Activated CD4-positive, CD25-positive, alpha-beta regulatory T cell treated with anti-CD3 and anti-CD28 coated beads, Interleukin-2, amount 50 U/mL, for 72 hours (primary cell): ENCODE measurements at places on chromosomes 3 and 15.

DNA sequence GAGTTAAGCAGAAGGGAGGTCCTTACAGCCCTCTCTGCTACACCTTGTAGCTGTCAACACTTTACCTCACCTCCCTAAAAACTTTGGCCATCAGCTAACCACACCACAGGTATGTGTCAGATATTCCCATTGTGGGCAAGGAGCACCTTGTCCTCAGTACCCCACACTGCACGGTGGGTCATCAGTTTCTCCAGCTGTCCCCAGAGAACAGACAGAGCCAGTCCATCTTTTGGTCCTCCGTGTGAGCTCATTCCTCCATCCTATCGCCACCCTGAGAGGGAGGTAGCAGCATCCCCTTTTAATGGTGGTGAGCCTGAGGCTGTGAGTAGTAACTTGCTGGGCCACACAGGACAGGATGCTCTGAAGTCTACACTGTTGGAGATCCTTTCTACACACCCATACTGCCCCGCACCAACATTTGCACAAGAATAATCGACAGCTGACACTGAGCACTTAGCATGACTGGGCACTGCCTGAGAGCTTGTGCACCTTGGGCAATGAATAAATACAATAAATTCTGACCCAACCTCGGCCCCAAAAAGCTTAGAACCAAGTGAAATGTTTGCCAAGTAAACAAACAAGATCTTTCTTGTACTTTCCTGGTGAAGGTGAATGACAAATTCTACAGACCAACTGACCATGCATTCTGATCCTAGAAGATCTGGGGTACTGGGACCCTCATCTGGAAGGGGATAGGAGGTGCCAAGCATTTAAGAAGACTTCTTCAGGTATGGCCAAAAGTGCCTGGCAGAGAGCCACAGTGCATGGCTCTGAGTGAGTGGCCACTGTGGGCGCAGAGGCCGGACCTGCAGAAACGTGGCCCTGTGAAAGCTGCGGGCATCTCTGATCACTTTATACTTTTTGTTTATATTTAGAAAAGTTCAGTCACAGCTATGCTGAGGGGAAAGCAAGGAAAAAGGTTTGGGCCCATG is 6.9 kb downstream of the CHCHD4 start:
- DNase-seq = no peak

DNA sequence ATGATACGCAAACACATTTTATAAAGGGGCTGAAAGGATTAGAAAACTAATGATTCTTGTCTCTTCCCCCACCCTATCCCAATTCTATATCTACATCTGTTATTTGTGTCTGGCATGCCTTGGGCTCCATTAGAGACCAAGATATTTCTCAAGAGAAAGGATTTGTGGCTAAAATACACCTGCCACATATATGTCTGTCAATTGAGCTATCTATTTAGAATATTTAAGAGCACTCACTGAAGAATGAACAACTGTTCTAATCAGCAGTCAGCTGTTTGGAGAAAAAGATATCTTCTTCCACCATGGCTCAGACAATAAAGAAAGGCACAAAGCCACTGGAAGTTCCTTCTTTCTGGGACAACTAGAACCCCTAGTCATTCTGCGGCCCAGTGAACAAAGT is 61.7 kb upstream of the LRRN1 start:
- no peak for DNase-seq

GRCh38 chr15:73688455-73688854 is 4.3 kb downstream of the CD276 start:
- DNase-seq = no peak

DNA sequence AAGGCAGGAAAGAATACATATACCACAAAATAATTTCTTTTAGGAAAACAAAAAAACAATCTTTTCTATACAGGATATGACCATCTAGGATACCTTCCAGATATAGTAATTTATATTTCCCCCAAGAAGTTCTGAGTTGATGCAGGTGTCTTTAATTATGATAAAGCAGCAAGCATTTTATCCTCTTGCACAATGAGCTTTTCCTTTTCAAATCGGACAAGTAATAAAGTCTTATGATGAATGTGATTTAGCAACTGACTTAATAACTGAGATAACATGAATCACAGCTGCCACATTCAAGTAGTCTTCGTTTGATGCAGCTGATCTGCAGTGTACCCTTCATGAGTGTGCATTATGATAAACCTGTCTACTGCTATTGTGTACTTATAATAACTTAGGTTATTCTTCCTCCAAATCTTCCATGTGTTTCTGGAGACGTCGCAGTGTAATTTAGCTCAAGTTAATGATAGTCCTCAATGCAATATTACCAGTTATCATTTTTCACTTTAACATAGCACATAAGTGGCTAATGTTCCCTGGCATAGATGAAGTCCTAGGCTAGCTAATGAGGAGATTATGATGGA is 260.3 kb upstream of the MRPL3 start:
- DNase-seq = no peak

- DNase-seq = no peak
These were observed 16.0 kb downstream of the LPP start for GRCh38 chr3:188169830-188170455.

DNA sequence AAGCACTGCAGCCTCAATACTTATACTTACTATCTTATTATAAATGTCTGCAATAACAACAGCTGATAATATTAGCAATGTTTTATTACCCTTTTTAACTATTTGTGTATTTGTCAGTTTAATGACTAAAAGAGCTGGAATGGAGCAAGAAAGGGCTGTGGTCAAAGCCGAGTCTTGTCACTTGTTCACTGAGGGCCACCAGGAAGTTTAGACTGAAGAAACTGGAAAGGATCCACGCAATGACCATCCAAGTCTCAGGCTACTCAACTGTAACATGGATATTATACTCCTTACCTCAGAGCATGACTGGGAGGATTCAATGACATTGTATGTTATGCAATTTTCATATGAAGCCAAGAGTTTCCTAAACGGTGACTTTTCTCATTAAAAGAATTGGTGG is 90.4 kb downstream of the TJP1 start:
- DNase-seq = no peak

GRCh38 chr3:50336452-50337174 is 4.0 kb downstream of the RASSF1 start:
- DNase-seq = no peak

DNA sequence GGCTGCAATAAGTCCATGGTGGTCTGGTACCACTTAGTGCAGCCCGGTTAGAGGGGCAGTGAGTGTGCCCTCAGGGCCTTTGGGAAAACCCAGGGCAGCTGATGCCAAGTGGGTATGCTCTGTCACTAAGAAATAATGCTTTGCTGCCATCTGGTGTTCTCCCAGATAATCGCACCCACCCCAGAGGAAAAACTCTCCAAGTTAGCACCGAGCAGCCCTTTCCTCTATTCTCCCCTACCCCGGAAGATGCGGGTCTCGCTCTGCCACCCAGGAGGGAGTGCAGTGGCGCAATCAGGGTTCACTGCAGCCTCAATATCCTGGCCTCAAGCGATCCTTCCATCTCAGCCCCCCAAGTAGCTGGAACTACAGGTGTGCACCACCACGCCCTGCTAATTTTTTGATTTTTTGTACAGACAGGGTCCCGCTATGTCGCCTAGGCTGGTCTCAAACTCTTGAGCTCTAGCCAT is 21.3 kb upstream of the DAPK2 start:
- peak; percentile 70 for DNase-seq
